ENCODE measurements at places on chromosomes 2 and 18. TPM values are rescaled to one million over a fixed set of nuclear protein-coding genes. Genes with fewer than 3 reads are reported as not detected.

DNA sequence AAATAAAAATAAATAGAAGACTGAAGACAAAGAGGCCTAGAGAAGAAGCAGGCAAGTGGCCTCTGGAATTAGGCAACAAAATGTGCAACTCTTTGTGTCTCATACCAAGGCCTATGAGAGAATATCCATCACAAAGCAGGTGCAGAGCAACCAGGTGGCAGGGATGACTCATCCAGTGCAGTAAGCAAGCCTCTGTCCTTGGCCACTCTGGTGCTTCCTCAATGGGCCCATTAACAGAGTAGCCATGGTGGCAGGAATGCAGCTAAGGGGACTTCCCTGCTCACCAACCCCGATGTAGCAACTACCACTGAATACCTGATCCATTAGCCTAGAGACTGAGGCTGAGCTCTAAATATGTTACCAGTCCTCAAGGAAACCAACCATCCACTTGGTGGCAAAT, 11.0 kb upstream of the EPG5 start:
- no peaks in the 10 kb centered on the region for H3K4me1 ChIP-seq
- no peaks in the 10 kb centered on the region for H3K27me3 ChIP-seq
- H3K36me3 ChIP-seq = no peaks in the 10 kb centered on the region
- DNase-seq = no peak

DNA sequence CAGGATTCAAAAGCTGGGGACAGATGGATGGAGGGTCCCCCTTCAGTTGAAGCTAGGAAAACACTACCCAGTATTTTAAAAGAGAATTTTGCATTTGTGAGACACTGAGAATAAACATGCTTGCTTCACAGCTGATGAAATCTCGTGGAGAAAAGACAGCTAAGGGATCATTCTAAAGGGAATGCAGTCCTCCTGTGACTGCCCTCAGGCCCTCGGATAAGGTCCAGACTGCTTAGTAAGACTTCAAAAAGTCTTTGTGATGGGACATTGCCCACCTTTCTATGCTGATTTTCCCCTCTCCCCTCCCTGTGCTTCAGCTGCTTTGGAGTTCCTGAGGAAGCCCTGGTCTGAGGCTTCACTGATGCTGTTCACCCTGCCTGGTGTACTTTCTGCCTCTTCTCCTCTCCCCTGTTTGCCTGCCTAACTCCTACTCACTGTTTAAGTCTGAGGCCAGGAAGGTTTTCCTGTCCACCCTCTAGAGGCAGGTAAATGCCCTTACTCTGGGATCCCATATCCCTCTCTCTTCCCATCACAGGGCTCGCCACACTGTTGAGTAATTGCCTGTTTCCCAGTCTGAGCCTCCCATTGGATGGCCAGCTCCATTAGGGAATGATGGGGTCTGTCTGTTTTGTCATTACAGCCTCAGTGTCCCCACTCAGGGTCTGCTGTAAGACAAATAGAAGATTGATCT, 26.6 kb downstream of the POLE4 start:
- no peaks in the 10 kb centered on the region for H3K36me3 ChIP-seq
- H3K27me3 ChIP-seq = no peaks in the 10 kb centered on the region
- H3K4me1 ChIP-seq = no peaks in the 10 kb centered on the region

The PNPT1 gene
- total RNA-seq = 16.9 TPM

The ASIC4 gene
- total RNA-seq = 0.49 TPM

The NOSTRIN gene
- not detected for total RNA-seq

The CYRIA gene
- total RNA-seq = 0.16 TPM

GRCh38 chr2:236546561-236547002, 23.0 kb upstream of the ACKR3 start:
- peak overlapping the region; percentile 34 for H3K4me3 ChIP-seq
- H3K27me3 ChIP-seq = no peaks in the 10 kb centered on the region
- H3K4me1 ChIP-seq = peaks cover 60% of the 10 kb centered on the region
- DNase-seq = no peak
- H3K27ac ChIP-seq = peak overlapping the region; percentile 72
- H3K36me3 ChIP-seq = no peaks in the 10 kb centered on the region

GRCh38 chr18:73923866-73924265, 223.8 kb downstream of the FBXO15 start:
- H3K36me3 ChIP-seq = no peaks in the 10 kb centered on the region
- H3K27me3 ChIP-seq = no peaks in the 10 kb centered on the region
- no peaks in the 10 kb centered on the region for H3K4me1 ChIP-seq
- DNase-seq = no peak
- H3K27ac ChIP-seq = no peak overlapping the region

GRCh38 chr2:98867539-98868309, 68.3 kb downstream of the CRACDL start:
- H3K4me1 ChIP-seq = no peaks in the 10 kb centered on the region
- no peaks in the 10 kb centered on the region for H3K36me3 ChIP-seq
- no peak overlapping the region for H3K27ac ChIP-seq
- no peaks in the 10 kb centered on the region for H3K27me3 ChIP-seq

The CNGA3 gene
- total RNA-seq = not detected

The PSMA8 gene
- total RNA-seq = 0.89 TPM

- H3K27me3 ChIP-seq = no peaks in the 10 kb centered on the region
- H3K4me3 ChIP-seq = no peak overlapping the region
- H3K36me3 ChIP-seq = peaks cover 3% of the 10 kb centered on the region
- H3K4me1 ChIP-seq = peaks cover 6% of the 10 kb centered on the region
Observed at GRCh38 chr2:7014174-7014640, 97.0 kb downstream of the RNF144A start.

DNA sequence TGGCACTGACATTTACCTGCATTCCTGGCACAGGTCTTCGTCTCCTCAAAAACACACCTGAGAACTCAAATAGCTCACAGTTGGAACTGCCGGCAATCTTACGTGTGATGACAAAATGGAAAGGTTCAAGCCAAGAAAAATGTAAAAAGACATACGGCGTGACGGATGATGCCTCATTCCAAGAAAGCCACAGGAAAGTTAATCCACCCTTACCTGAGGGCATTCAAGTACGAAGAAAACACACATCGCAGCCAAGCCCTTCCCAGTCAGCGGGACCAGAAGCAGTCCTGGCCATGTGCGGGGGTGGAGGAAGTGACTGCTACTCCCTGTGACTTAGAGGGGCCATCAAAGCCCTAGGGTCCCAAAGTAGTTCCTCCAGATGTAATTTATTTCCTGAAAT, 986.3 kb upstream of the CELF4 start:
- H3K36me3 ChIP-seq = no peaks in the 10 kb centered on the region
- no peaks in the 10 kb centered on the region for H3K4me1 ChIP-seq
- no peak overlapping the region for H3K27ac ChIP-seq
- DNase-seq = no peak

DNA sequence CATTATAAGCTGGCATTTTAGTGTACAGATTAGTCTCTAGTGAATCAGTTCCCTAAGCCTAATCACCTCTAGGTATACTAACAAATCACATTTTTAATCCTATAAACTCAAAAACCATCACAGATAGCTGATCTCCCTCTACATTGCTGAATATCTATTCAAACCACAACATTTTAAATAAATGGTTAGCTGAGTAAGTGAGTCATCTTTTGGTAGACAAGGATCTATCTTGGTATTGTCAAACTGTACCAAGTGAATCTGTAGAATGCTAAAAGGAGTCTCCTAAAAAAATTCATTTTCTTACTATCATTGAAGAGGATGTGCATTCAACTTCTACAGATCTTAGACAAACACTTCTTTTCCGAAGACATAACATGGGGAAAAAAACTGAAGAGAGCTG, 40.7 kb downstream of the INO80D start:
- no peaks in the 10 kb centered on the region for H3K27me3 ChIP-seq
- no peaks in the 10 kb centered on the region for H3K4me1 ChIP-seq
- H3K36me3 ChIP-seq = peaks cover 7% of the 10 kb centered on the region
- H3K4me3 ChIP-seq = no peak overlapping the region
- no peak overlapping the region for H3K27ac ChIP-seq

- no peak overlapping the region for H3K4me3 ChIP-seq
- peaks cover 6% of the 10 kb centered on the region for H3K4me1 ChIP-seq
- no peaks in the 10 kb centered on the region for H3K36me3 ChIP-seq
- H3K27ac ChIP-seq = no peak overlapping the region
- H3K27me3 ChIP-seq = no peaks in the 10 kb centered on the region
- DNase-seq = peak; percentile 53
Observed at GRCh38 chr18:79380816-79381806, 14.6 kb upstream of the NFATC1 start.

- no peaks in the 10 kb centered on the region for H3K27me3 ChIP-seq
- H3K4me3 ChIP-seq = no peak overlapping the region
- no peak for DNase-seq
- no peaks in the 10 kb centered on the region for H3K36me3 ChIP-seq
- no peaks in the 10 kb centered on the region for H3K4me1 ChIP-seq
- H3K27ac ChIP-seq = no peak overlapping the region
Observed at GRCh38 chr2:43086451-43087221, 139.8 kb downstream of the ZFP36L2 start.

DNA sequence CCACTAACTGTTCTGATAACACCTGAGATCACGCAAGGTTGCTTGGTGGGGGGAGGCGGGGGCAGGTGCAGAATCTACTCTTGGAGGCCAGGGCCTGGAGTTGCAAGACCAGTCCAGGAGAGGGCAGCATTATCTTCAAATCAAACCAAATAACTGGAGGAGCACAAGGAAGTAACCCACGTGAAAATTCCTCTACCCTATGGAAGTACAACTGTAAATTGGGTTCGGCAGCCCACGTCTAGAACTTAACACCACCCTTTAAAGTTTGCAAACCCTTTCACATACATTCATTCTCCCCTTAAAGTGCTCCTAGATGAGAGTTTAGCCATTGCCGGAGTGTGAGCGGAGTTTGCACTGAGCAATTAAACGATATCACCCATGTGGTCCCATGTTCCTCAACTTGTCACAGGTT, 19.6 kb upstream of the CXCR1 start:
- no peaks in the 10 kb centered on the region for H3K4me1 ChIP-seq
- no peak overlapping the region for H3K27ac ChIP-seq
- H3K36me3 ChIP-seq = no peaks in the 10 kb centered on the region
- no peaks in the 10 kb centered on the region for H3K27me3 ChIP-seq

The SCRN3 gene
- 21.1 TPM for total RNA-seq

The ARHGAP25 gene
- 124 TPM for total RNA-seq

All from naive thymus-derived CD4-positive, alpha-beta T cell (primary cell).